ENCODE measurements at places on chromosomes 11 and 22.

- DNase-seq: no peak
Observed at GRCh38 chr22:39486951-39487825, 14.9 kb upstream of the MIEF1 start.

- DNase-seq: no peak
Observed at GRCh38 chr11:69359735-69360480, 66.0 kb downstream of the MYEOV start.

DNA sequence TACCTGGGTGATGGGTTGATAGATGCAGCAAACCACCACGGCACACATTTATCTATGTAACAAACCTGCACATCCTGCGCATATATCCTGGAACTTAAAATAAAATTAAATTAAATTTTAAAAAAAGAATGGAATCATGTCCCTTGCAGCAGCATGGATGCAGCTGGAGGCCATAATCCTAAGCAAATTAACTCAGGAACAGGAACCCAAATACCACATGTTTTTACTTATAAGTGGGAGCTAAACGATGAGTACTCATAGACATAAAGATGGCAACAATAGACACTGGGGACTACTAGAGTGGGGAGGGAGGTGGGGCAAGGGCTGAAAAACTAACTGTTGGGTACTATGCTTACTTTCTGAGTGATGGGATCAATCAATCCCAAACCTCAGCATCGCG is 40.9 kb downstream of the CWC15 start:
- no peak for DNase-seq

DNA sequence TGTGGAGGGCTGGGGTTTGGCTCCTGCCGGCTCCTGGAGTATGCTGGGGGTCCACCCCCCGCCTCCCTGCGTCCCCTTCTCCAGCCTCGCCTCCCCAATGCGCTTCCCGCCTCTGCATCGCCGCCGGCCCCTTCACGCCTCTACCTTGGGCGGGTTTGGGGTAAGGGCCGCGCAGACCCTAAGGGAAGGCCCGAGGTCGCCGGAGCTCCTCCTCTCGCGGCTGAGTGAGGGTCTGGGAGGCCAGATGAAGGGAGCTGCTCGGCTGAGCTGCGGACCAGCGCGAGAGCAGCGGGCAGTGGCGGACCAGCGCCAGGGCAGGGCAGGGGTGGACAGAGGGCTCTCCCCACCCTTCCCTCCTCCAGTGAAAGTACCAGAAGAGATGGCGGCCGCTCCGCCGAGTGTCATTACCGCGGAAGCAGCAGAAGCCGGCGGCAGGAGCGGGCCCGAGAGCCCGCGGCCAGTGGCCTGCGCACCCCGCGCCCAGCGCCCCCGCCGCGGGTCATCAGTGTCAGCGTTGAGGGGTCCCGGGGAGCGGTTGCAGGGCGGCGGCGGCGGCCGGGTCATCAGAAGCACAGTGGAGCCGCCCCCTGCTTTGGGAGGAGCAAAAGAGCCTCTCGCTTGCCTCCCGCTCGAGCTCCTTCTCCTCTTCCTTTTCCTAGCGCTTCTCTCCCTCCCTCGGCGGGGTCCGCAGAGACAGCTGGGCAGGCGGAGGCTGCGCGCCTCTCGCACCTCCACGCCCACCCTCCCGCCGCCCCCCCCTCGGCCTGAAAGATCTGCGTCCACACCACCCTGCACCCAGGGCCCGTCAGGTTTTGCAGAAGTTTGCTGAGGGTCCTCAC is 255.6 kb upstream of the CADM1 start:
- no peak for DNase-seq

DNA sequence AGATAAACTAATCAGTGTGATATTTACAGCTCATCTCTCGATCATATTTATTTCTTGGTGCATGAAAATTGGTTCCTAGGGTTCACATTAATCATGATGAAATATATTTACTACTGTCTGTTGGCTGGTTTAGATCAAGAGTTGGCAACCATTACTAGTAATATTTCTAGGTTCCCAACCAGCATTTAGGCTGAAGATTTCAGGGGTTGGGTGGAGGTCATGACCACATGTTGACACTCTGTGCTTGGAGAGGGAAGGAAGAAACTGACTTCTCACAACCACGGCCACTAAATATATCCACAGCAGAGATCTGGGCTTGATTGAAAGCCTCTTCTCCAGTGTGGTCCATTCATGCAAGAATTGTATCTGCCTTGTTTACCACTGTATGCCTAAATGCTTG is 87.9 kb downstream of the ALX4 start:
- no peak for DNase-seq

DNA sequence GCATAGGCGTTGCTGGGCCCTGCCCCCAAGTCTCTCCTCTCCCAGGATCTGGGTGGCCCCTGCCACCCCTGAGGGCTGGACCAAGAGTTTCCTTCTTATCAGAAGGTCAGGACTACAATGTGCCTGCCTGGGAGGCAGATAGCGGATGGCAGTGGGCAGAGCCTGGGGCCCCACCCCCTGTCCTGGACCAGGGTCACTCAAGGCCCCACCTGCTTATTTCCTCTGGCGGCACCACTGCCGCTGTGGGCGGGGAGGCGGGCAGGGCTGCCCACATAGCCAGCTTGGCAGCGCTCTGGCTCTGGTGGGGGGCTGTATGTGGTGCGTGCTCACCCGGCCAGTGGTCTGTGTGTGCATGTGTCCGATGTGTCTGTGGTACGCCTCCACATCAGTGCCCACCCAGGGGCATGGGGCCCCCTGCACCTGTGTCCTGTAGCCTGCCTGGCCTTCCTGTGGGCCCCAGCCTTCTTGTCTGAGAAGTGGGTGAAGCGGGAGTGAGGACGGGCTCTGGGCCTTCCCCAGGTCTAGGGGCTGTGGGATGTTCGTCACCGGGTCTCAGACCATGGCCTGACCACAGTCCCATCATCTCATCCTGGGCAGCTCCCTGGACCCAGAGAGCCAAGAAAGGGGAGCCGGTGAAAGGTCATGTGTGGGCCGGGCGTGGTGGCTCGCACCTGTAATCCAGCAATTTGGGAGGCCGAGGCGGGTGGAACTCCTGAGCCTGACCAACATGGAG is 3.0 kb downstream of the GAS2L1 start:
- DNase-seq: no peak

DNA sequence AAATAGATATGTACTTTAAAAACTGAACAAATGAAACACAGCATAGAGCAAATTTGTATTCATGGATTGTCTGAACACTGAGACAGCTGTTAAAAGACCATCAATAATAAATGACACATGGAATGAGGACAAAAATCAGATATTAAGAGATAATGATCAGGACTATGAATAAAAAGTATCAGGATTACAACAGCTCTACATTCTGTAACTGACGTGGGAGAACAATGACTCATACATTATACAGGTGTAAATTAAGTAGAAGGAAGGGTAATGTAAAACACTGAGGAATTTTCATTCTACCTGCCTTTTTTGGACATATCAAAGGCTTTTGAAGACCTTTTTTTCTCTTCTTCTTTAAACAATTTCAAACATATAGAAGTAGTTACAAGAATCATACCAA is 310.9 kb upstream of the ANO3 start:
- DNase-seq: no peak

GRCh38 chr22:42343531-42344081 is 73.2 kb upstream of the TCF20 start:
- DNase-seq: peak; percentile 38

GRCh38 chr22:29205594-29206371 is at the start of gene EMID1:
Gene EMID1 (plus strand): TSS chr22:29205896. CDS start chr22:29206039, 143 bp downstream.
- peak; percentile 40 for DNase-seq

DNA sequence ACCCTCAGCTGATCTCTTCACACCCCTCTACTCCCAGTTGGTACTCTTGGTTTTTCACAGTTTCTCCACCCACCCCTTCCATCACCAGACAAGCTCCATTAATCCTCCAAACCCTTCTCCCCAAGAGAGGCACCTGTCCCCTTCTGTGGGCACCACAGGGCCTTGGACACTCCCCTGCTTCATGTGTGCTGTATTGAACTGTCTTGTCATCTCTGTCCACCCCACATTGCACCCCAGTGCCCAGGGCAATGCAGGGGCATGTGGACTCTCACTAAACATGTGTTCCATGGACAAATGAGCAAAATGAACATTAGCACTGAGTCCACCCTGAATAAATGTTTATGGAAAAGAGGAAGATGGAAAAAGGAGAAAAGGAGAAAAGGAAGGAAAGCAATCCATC is 181.4 kb downstream of the BCR start:
- DNase-seq: no peak

GRCh38 chr11:73141031-73141308 is 1.1 kb downstream of the FCHSD2 start:
- no peak for DNase-seq

DNA sequence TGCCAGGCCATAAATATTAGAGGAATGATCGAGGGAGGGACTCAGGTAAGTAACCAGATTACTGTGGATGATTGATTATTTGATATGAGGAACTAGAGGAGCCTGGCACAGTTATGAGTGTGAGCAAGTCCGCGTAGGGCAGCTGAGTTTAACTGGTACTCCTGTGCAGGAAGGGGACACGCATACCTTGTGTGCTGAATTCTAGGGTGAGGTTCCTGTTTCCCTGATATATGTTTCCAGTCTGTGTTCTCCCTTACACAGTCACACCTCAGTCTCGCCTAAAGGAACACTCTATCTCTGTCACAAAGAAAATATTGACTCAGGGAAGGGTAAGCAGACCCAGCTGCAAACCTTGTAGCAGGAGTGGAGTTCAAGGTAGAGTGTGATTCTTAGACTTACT is 17.4 kb downstream of the SGSM3 start:
- DNase-seq: no peak

DNA sequence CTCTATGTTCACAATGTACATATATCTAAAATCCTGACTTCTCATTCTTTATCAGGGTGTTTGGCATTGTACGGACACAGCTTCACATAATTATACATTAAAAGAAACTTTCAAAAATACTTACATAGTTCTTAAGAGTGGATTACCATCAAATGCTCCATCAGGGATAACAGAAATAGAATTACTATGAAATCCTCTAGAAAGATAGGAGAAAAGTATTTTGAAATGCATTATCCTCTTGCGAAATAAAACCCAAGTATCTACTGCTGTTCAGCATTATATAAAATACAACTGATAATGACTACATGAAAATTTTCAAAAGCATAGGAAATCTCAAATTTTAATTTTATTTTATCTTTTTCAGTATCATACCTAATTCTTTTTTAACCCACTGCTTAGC is 17.8 kb upstream of the CCDC34 start:
- DNase-seq: no peak

Measured in LoVo (cell line).